ENCODE measurements at places on chromosomes 4 and X.

DNA sequence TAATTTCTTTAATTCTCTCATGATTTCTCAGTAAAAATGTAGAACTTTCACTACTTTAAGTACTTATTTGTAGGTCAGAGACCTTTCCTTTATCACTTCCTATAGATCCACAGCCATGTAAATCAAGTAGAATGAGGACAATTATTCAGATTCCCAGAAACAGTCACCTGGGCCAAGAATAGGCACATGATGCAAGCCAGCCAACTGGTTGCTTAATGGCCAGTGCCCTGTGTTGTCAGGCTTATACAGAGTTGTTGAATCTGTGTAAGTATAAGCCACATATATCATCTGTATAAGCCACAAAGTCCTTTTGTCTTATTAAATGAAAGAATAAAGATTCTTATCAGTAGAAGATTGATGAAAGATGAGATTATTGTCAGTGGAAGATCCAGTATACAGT is 5.2 kb downstream of the BANK1 start:
- no peak for DNase-seq

GRCh38 chrX:24485976-24486680 is 21.0 kb downstream of the PDK3 start:
- no peak for DNase-seq

- DNase-seq = no peak
Measured at GRCh38 chr4:16537926-16538325, 311.7 kb upstream of the TAPT1 start.

DNA sequence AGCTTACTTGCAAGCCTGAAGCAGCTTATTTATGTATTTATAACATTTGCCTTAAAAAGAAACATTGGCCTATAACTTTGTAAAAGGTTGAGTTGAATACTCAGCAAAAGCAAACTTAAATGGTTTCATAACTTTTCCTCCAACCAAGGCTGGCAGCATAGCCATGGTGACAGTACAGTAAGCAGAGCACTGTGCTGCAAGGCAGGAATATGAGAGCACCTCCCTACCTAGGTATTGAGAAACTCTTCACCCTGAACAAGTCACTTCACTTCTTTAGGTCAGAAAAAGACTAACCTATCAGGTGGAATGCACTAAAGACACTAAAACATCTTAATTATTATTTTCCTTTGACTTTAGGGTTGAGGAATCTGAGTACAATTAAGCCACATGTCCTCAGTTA is 63.9 kb upstream of the GYPA start:
- DNase-seq = no peak

GRCh38 chrX:46791927-46792809 is 33.2 kb upstream of the SLC9A7 start:
- peak; percentile 92 for DNase-seq

DNA sequence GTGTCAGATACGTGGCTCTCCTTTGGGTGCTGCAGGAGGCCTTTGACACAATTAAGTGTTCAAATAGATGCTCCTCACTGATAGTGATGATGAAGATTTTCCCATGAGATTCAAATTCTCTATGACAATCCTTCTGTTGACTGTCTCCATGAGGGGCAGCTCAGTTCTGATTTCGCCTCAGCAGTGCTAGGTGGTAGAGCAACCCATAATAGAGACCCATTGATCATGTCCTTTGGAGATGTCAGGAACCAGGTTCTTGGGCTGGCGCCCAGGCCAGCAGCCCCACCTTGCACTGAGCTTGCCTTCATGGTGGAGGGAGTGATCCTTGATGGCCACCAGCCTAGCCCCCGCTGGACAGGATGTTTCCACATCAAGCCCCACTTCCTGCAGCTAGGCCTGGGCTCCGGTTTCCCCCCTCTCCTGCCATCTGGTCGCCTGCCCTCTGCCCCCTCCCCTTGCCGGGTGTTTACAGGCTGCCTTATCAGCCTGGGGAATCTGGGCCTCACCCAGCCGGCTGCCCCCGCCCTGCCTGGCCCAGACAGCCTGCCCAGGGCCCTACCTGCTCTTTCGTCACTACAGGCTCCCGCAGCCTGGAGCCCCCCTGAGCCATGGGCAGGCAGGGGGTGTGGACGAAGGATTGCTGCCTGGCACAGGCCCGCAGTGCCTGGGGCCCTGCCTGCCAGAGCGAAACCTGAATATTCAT is 12.6 kb downstream of the ELF4 start:
- no peak for DNase-seq
